IMR-90 (cell line): ENCODE measurements at places on chromosomes 6 and 20. TPM values are rescaled to one million over a fixed set of nuclear protein-coding genes. Genes with fewer than 3 reads are reported as not detected.

DNA sequence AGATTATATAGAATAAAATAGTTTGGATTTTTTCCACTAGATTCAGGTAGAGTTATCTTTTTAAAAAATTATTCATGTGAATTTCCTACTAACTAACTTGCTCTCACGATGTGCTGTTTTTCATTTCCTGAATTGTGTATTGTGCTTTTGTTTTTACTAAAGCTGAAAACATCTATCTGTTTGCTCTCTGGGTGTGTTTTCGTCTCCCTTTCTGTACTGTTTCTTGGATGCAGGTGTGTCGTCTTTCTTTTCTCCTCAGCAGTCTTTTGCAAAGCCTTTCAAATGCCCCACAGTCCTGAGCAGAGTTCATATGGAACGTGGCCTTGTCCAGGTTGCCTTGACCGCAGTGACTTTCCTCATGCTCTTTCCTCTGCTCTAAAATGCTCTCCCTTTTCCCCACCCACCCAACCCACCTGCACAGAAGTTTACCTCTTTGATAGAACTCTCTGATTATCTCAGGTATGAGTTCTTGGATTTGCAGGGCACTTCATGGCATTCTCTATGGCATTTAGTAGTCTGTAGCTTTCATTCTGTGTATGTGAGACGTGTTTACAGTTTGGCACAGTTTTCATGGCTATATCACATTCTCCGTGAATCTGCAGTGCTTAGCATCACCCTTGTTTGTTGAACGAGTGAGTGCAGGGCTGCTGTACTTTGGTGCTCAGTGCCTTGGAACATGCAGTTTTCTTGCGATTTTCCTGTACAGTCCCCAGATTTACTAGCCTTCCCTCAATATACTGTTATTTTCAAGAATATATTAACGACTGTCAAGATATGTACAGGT, 77.1 kb downstream of the FARS2 start:
- no peak for DNase-seq

DNA sequence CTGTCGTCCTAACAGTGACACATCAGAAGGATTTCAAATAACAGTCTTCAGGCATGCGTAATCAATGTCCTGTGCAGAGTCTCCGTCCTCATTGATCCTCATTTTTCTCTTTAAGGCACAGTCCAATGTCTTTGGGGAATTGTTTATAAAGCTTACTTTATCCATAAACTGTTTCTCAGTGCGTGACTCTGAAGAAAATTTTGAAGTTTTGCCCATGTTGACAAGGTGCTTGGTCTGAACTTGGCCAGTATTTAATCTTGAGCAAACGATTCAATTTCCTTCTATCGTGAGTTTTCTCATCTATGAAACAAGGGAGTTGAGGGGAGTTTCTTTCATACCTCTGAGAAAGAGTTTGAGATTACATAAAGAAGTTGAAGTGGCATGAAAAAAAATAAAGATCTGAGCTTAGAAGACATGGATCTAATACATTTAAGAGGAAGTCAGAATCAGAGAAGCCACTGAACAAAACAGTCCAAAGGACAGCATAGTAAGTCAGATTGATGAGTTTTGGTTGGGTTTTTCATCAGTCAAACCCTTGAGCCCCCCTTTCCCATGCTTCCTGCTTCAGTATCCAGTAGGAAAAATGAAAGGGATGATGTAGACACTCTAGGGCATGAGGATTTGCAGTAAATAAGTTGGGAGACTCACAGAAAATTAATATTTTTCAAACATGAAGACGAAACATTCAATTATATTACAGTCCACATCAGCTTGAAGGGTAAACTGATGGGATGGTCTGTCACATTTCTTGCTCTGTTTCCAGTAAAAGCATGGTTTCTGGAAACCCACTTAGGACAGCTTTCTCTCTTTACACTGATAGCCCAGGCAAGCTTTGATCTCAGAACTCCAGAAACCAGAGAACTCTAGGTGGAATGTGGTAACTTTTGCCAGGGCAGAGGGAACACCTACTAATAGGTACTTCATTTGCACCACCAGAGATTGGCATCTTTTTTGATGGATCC, 8.1 kb downstream of the EDN1 start:
- no peak for DNase-seq

GRCh38 chr20:62350098-62350628, 16.9 kb downstream of the LAMA5 start:
- DNase-seq: no peak

DNA sequence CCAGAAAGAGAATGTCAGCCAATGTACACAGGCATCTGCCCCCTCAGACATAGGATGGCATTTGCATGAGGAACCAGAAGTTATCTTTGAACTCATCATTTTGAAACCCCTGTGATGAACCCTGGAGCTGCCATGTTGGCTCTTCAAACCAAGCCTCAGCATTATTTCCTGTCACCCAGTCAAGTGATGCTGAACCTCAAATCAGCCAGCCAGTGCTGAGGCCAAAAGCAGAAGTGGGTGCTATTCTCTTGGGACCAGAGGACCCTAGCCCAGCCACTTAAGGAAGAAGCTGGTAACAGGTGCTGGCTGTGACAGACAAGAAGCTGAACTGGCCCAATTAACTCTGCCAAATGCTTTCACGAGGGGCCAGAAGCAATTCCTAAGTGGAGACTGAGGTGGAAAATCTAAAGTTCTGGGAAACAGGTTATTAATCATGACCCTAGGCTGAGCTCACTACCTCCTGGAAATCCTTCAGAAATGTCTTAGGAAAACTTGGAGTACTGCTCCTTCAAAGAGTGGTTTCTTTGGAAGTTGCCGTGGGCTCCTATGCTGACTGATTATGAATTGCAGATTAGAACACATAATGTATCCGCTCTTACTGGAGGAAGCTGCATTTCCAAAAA, 4.0 kb downstream of the PKIG start:
- no peak for DNase-seq

GRCh38 chr6:157184202-157185015, 138.9 kb downstream of the TMEM242 start:
- peak; percentile 56 for DNase-seq

- DNase-seq: peak; percentile 81
Observed at GRCh38 chr6:165585060-165585459, 78.0 kb downstream of the PDE10A start.

GRCh38 chr6:1850840-1851157, 241.1 kb downstream of the FOXC1 start:
- DNase-seq: no peak

- no peak for DNase-seq
Observed at GRCh38 chr6:170137176-170137891, 153.5 kb downstream of the DLL1 start.

DNA sequence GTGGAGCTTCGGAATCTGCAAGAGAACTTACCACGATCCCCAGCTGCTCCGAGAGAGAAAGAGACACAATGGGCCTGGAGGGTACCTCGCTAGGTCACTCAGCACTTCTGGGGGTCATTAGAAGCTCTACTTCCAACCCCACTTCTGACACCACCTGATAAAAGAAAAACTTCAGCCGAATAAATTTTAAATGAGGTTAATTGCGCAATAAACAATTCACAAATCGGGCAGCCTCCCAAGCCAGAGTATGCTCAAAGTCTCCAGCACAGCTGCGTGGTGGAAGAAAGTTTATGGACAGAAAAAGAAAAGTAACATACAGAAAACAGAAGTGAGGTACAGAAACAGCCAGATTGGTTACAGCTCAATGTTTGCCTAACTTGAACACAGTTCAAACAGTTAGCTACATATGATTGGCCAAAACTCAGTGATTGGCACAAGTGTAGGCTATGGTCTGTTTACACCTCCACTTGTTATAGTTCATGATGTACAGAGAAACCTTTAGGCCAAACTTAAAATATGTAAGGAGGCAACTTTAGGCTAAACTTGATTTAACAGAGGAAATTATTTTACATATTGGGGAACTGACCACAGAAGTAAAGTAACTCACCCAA, 52.6 kb downstream of the COL11A2 start:
- DNase-seq: no peak

DNA sequence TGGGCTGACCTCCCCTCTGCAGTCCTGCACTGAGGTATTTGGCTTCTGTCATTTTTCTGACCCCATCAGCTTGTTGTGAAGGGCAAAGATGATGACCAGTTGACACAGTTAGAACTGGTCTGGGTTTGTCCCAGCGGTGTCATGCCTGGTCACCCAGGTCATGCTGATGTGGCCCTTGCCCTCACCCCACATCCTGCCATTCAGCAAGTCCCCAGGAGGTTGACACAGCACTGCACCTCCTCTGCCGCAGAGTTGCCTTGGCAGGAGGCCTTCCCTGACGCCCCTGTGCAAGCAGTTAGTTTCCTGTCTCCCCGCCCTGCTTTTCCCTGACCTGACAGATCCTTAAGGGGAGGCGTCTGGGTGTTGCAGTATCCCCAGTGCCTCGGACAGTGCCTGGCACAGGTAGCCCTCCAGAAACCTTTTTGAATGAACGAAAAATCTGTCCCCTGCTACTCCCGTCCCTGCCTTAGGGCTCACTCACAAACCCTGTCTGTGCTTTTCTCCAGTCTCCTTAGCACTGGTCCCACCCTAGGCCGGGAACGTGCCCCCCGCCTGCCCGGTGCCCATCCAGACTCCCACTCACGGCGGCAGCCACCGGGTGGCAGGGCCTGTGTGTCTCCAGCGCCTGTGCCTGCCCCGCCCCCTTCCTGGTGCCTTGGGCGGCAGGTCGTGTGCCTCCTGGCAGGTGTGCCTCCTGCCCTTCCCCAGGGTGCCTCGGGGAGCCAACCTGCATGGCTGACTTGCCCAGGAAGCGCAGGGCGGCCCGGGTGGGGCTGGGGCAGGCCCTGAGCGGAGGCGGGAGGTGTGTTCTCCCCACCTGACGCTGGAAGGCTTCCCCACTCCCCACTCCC, 146.3 kb upstream of the RNF24 start:
- DNase-seq: no peak

GRCh38 chr6:133218852-133219251, 22.3 kb upstream of the EYA4 start:
- DNase-seq: peak; percentile 47

- DNase-seq: no peak
Observed at GRCh38 chr20:46992640-46993035, 98.0 kb downstream of the EYA2 start.

- no peak for DNase-seq
Observed at GRCh38 chr6:43211955-43212354, 17.3 kb downstream of the DNPH1 start.

- no peak for DNase-seq
Observed at GRCh38 chr6:34570066-34570833, 14.1 kb upstream of the SPDEF start.

- DNase-seq: no peak
Observed at GRCh38 chr20:49575551-49576060, 7.7 kb upstream of the PTGIS start.

DNA sequence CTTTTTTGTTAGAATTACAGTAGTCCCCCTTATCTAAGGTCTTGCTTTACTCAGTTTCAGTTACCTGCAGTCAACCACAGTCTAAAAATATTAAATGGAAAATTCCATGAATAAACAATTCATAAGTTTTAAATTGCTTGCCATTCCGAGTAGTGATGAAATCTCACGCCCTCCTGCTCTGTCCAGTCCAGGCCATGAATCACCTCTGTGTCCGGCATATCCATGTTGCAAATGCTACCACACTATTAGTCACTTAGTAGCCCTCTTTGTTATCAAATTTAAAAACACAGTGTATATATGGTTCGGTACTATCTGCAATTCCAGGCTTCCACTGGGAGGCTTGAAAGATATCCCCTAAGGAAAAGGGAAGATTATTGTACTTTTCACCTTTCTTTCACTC, 164.6 kb upstream of the FAM83B start:
- DNase-seq: peak; percentile 84

- DNase-seq: no peak
Observed at GRCh38 chr6:143087856-143088255, 27.2 kb downstream of the AIG1 start.

DNA sequence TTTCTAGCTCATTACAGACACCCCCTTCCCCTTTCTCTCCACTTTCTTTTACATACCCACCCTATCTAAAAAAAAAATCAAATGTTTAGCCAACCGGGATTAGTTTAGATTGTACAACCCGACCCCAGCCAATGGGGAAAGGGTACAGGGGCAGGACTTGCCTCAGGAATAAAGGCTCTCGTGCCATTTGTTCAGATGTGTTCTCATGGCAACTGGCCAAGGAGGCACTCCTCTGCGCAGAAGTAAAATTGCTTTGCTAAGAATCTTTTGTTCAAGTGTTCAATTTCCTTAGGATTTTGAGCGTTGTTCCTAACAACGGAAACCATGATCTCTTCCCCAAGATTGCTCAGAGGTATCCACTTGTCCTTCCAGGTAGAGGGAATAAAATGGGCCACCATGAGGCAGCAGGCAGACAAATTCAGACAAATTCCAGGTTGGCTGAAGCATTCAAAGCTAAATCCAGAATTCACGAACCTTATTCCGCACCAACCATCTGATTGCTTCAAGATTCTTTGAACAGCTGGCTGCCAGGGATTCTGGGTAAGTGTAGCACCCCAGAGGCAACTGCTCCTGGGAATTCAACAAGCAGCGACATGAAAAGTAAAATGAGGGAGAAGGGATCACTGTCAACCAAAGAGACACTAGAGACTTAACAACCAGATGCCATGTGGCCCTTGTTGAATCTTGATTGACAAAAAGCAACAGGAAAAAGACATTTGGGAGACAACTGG, 431.8 kb downstream of the PREX1 start:
- no peak for DNase-seq

Gene PLA2G7
- polyA plus RNA-seq: not detected in 2 replicates

Gene POU5F1
- polyA plus RNA-seq: not detected in 2 replicates

Gene SLC22A7
- polyA plus RNA-seq: not detected in 2 replicates

Gene RHAG
- not detected in 2 replicates for polyA plus RNA-seq

Gene WASF1
- polyA plus RNA-seq: 15.6 and 17.3 TPM in 2 replicates
